ENCODE measurements at places on chromosomes 13 and 19.
A peak's percentile ranks its signal among the peaks of the same experiment; 100 is the strongest.

DNA sequence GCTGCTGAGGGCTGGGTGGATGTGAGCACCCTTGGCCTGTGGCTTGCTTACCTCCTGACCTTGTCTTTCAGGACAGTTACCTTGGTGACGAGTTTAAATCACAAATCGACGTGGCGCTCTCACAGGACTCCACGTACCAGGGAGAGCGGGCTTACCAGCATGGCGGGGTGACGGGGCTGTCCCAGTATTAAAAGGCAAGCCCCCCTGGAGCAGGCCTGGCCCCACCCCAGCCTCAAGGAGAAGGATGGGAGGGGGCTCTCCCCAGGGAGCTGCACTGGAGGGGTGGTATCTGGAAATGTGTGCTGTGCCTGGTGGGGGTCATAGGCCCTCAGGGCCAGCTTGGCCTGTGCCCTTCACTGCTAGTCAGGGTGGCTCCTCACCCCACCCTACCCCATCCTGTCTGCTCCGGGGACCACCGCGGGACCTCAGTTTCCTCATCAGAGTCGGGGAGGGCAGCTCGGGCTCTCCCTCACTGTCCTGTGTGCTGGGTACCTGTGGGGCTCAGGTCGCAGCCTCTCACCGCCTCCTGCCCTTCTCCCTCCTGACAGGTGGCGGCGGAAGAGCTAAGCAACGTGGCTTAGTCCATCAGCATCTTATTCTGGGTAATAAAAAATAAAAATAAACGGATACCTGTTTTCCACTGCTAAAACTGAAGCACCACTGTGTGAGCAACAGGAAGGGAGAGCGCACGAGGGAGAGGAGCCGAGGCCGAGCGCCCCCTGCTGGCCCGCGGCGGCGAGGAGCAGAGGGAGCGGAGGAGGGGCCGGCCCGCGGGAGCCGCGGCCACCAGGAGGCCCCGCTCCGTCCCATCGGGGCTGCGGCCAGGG, 29.8 kb downstream of the CERS1 start:
- peak; percentile 40 for DNase-seq

DNA sequence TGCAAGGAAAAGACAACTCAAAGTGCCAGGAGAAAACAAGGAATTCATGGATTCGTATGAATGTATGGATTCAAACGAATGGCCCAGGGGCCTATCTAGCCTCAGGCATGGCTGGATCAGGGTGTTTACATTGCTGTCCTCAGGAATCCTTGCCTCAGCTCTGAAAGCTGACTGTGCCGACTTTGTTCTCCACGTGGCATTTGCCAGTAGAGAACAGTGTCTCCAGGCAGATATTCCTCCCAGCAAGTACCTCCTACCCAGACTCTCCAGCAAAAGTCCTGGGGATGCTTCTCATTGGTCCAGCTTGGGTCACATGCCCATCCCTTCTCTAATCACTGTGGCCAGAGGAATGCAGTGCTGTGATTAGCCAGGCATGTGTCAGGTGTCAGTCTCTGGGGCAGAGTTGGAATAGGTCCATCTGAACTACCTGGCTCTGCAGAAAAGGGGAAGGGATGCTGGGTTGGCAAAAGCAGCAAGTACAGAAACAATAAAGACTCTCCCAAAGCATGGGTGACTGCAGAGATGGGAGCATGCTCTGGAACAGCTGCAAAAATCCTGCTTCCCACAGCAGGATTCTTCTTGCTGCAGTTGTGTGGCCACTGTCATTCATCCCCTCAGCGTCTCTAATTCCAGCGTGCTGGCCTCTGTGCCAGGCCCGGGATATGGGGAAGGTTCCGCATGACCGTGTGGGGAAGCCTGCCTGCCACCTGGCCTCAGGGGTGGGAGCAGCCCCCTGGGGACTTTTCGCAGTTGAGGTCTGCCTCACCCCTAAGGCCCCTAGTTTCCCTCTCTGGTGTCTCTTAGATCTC, 30.0 kb downstream of the CCNE1 start:
- DNase-seq: peak; percentile 46

DNA sequence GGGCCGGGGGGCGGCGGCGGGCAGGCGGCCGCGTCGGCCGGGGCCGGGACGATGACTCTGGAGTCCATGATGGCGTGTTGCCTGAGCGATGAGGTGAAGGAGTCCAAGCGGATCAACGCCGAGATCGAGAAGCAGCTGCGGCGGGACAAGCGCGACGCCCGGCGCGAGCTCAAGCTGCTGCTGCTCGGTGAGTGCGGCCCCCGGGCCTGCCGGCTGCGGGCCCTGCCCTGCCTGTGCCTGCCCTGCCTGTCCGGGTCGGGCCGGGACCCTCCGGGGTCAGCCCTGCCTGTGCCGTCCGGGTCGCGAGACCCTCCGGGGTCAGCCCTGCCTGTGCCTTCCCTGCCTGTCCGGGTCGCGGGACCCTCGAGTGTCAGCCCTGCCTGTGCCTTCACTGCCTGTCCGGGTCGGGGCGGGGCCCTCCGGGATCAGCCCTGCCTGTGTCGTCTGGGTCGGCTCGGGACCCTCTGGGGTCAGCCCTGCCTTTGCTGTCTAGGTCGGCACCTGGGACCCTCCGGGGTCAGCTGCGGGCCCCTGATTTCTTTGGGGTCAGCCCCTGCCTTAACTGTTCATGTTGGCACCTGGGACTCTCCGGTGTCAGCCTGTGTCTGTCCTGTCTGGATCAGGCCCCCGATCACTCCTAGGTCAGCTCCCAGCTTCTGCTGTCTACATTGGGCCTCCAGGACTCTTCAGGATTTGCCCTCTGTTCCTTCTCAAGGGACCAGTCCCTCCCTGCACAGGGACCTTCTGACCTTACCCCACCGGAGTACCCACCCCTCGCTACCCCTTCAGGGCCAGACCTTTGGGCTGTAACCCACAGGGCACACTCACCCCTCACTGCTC, 659 bp downstream of the GNA11 start:
- peak; percentile 35 for DNase-seq

GRCh38 chr13:114025405-114025713, 51.5 kb upstream of the C13orf46 start:
- no peak for DNase-seq

GRCh38 chr13:65826657-65827056, 1403.5 kb downstream of the PCDH9 start:
- no peak for DNase-seq

DNA sequence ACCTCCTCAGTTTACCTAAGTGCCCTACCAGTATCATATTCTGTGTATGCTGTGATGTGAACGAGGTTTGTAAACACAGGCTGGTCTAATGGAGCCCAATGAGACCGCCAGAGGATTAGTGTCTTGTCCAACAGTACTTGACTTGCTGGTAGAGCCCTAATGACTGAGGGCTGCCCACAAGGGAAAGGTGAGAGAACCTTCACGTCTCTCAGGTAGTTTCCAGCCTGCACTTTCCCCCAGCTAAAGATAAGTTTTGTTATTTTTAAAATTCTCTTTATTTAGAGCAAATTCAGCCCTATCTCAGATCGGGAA, 498 bp upstream of the RBM26 start:
- DNase-seq: no peak

DNA sequence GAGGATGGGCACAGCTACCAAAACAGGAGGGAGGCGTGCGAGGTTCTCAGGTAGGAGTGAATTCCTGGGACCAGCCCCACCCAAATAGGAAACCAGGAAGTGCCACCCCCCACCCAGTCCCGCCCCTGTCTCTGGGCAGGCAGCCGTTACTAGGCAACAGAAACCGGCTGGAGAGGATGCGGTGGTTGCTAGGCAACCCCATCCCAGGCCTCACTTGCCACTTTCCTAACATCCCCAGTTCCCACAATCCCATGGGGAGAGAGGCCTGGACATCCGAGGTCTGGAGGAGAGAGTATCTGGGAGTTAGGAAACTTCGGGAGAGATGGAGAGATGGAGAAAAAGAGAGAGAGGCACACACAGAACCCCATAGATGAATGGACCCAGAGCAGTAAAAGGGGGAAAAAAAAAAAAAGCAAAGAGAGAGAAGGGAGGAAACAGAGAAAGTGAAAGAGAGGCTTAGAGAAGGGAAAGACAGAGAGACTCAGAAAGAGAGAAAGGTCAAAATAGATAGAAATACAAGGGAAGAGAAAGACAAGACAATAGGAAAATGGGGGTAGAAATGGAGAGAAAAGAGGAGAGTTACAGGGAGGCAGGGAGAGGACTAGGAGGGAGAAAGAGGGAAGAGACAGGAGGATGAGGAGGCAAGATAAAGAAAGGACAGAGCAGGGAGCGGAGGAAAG, 3.8 kb downstream of the GRIK5 start:
- no peak for DNase-seq

DNA sequence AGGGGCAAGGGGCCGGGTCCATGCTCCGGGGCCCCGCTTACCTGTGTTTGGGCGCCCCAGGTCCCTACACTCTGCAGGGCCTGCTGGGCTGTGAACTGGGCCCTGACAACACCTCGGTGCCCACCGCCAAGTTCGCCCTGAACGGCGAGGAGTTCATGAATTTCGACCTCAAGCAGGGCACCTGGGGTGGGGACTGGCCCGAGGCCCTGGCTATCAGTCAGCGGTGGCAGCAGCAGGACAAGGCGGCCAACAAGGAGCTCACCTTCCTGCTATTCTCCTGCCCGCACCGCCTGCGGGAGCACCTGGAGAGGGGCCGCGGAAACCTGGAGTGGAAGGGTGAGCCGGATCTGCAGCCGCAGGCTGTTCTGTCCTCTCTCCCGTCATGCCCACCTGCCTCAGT, 1.7 kb downstream of the FCGRT start:
- no peak for DNase-seq

DNA sequence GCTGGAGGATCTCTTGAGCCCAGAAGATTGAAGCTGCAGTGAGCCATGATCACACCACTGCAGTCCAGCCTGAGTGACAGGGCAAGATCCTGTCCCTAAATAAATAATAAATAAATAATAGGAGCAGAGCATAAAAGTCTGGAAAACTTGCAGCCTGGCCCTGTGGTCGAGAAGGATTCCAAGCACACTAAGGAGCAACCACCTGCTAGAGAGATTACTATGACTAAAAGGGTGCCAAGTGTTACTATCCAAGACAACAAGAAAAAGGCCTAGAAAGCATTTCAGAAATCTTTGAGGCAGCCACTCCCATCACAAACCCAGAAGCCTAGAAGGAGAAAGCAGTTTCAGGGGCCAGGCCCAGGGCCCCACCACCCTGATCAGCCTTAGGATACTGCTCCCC, 46.1 kb downstream of the LHFPL6 start:
- DNase-seq: no peak

DNA sequence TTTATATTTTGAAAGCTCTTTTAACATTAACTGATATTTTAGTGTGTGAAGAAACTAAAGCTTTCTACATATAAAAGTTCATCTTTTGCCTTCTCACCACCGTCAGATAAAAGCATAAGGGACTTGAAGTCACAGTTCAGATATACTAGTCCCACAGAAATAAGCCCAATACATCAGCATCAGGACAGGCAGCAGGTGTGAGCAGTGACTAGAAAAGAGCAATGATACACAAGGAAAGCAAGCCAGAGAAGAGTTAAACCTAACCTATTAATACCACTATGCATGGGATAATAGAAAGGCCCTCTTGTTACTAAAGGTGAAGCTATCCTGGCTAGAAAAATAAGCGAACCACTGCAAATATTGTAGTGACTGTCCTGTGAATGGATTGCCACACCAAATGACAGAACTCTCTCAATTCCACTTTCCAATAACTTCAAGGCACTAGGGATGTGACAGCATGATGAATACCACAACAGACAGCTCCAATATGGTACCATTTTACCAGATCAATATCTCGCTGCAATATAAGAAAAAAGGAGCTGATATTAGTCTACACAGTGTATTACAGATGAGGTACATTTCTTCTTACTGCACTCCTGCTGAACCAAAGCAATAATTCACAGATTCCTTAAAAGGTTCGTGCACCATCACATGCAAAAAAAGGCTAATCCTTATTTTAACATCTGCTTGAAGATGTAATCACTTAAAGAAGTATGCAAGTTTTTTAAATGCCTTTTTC, 114.1 kb downstream of the DACH1 start:
- no peak for DNase-seq

- no peak for DNase-seq
These were observed 106.3 kb downstream of the KCTD15 start for GRCh38 chr19:33902802-33903488.

DNA sequence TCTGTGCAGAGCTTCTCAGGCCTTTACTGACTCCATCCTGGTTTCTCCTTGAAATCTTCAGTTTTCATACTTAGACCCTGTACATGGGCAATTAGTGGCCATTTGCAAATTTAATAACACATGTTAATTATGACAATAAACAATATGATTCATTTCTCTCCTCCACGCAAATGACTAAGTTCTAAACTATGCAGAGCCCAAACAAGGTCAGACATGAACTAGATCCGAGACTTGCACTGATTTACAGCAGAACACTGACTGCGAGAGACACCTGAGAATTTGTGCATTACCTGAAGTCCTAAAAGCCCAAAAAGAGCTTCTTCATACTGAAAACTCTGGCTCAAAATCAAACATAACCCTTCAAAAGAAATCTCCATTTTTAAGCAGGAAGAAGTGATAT, 521.8 kb downstream of the MYO16 start:
- DNase-seq: no peak

DNA sequence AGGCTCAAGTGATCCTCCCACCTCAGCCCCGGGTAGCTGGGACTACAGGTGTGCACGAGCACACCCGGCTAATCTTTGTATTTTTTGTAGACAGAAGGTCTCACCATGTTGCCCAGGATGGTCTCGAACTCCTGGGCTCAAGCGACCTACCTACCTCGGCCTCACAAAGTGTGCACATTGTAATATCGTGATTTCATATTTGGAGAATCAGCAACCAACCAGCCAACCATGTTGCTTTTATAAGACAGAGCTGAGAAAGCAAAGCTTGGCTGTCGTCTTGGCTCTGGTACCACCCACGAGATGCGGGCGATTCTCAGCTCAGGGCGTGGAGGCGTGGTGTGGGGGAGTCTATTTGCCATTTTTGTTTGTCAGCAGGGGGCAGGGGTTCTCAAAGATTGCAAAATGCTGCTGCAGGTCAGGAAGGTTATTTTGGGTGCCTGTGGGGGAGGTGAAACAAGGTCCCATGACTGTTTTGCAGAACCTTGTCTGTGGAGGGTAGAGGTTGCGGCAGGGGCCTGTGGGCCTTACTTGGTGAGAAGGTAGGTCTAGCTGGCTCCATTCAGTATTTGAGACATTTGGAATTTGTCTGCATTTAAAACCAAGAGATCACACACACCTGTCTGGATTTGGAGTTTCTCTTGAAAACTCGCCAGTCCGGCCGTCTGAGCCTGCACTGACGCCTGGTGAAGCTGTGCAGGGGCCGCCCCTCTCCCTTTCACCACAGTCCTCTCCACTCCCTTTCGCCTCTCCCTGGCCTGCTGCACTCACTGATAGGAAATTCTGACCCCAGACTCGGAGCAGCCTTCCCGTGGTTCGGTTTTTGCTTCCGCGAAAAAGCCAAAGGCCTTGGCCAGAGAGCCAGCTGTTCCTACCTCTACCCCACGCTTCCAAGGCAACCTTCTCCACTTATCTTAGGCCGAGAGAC, 15.4 kb downstream of the TNFAIP8L1 start:
- DNase-seq: no peak

- no peak for DNase-seq
These were observed 20.3 kb upstream of the GAS6 start for GRCh38 chr13:113883921-113884804.

GRCh38 chr19:54356444-54357056, 8.2 kb downstream of the LAIR1 start:
- no peak for DNase-seq
